ENCODE measurements at places on chromosomes 4 and X.

GRCh38 chr4:54215379-54216077, 13.6 kb upstream of the PDGFRA start:
- DNase-seq: no peak

DNA sequence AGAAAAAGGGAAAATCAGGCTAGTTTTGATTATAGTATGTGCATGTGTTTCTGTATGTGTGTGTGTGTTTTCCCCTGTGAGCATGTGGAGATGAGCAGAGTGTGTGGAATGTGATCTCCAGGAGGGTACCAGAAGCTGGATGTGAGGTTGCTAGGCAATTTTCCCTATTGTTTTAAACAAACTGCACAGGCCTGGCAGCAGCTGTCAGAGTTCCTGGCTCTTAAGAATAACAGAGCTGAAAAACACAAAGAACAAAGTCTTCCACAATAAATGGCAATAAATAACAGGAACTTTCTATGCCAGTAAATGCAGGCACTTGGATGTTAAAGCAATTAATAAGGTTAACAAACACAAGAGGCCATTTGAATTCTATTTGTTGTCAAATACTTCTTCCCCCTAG, 344.6 kb upstream of the CTSO start:
- DNase-seq: no peak

GRCh38 chr4:107122736-107123135, 86.6 kb upstream of the DKK2 start:
- no peak for DNase-seq

GRCh38 chr4:11543706-11544105, 115.0 kb upstream of the HS3ST1 start:
- DNase-seq: no peak

- DNase-seq: no peak
These were observed 180.2 kb downstream of the ARAP2 start for GRCh38 chr4:36064117-36064516.

DNA sequence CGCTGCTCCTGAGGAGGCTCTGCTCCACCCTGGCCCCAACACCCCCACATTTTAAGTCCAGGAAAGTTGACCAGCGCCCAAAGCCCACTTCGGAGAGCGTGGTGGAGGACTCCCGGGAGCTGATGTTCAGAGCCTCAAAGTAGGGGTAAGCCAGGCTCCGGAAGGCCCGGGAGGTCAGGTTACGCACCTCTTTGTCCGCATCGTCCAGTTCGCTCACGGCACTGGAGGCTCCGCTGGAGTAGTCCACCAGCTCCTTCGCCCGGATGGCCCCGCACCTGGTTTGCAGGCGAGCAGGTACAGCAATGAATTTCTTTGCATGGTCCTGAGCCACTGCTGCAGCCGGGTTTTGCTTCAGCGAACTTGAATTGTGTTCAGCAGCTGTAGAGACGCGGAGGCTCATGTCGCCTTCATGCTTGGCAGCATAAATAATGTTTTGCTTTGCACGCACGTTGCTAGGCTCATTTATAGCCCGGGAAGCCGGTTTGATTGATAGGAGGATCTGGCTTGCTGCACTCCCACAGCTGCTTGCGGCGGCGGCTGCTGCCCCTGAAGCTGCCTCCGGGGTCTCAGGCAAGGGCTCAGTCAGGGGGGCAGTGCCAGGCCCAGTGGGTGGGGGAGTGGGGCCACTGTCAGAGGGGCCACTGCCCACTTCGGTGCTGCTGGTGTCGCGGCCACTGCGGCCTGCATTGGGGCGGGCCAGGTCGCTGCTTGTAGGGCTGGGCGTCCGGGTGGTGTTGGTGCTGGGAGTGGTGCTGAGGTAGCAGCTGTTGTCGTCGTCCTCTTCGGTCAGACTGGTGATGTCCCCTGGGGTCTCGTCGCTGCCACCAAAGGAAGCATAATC, 4.8 kb downstream of the C4orf54 start:
- DNase-seq: no peak

Data from stimulated activated CD8-positive, alpha-beta memory T cell treated with anti-CD3 and anti-CD28 coated beads, Interleukin-7, amount 100 ng/mL, for 4 hours (primary cell).